ENCODE measurements at places on chromosomes 7 and 10.

DNA sequence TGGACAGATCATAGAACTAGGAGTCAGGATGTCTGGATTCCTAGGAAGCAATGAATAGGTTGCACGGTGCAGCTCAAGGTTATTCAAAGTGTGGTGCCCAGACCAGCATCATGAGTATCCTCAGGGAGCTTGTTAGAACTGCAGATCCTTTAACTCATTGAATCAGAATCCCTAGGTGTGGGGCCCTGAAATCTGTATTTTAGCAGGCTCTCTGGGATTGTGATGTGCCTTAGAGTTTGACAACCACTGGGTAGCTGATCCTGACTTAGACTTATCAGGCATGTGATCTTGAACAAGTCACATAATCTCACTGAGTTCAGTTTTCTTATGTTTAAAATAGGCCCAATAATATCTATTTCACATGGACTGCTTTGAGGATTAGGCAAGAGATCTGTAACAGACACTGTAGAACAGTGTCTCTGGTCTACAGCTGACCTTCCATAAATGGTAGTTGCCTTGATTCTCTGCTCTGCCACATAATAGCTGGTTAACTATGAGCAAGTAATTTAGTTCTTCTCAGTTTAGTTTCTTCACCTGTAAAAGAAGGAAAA lies 46.4 kb upstream of the ATRNL1 start:
- DNase-seq: no peak

DNA sequence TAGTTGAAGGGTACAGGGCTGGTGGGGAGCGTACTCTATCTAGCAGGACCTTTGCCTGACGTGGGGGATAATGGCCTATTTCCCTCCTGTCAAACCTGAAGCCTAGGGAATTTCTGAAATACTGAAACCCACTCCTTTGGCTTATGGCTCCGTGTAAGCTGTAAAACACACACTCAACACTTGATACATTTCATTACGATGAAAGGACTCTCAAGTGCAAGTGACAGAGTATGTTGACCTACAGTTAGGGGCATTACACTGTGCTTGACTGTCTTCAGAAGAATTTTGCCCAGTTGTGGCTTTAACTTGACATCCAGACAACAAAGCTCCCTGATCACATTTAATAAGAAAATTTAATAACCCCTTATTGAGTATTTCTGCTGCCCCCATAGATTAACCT lies 194.3 kb downstream of the BAMBI start:
- DNase-seq: no peak

- DNase-seq: peak; percentile 96
Measured at GRCh38 chr7:33743594-33743993, 161.7 kb upstream of the BMPER start.

DNA sequence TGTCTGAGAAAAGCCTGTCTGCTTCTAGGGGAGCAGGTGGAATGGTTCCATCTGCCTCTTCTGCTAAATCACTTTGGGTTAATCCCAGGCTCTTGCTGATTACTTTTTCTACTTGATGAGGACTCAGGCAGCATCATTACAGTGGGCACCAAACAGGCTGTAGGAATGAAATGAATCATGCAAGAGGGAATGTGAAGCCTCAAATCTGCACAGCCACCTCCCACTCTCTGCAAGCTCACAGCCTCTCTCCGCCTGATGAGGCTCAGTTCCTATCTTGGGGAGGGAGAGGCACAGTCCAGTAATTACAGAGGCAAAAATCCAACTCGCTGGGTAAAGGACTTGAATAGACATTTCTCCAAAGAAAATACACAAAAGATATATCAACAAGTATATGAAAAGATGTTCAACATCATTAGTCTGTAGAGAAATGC lies 34.0 kb downstream of the HSPA12A start:
- no peak for DNase-seq

GRCh38 chr7:76337147-76337546 lies 21.6 kb downstream of the YWHAG start:
- no peak for DNase-seq

DNA sequence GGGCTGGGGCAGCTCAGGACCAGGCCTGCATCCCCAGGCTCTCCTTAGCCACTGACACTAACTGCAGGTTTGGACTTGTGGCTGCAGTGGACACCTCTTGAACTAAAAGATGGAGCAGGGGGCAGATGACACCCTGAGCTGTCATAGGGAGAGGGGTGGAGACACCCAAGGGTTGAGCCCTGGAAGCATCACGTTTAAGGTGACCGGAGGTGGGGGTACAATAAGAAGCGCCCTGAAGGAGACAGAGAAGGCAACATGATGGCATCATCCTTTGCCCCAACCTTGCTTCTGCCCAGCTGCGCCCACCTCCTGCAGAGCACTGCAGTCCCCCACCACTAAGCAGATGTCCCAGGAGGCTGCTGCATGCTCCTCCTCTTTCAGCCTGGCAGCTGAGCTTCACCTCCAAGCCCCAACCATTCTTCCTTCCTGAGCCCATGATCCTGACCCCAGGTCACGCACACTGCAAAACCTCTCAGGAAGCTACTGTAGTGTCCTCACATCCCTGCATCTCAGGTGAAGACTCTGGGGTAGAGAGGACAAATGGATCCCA lies 25.5 kb downstream of the OGDHL start:
- no peak for DNase-seq

DNA sequence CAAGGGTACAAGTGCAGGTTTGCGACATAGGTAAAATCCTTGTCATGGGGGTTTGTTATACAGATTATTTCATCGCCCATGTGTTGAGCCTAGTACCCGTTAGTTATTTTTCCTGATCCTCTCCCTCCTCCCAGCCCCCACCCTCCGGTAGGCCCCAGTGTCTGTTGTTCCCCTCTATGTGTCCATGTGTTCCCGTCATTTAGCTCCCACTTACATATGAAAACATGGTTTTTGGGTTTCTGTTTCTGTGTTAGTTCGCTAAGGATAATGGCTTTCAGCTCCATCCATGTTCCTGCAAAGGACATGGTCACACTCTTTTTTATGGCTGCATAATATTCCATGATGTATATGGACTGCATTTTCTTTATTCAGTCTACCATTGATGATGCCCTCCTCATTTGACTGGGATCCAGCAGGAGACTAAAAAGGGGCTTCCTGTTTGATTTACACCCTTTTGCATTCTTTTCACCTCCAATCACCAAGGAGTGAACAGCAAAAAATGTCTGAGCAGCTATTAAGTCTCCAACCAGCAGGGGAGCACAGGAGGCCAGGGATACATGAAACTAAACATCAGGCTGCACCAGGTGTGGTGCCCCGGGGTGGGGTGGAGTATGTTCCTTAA lies 188.2 kb downstream of the SKIDA1 start:
- DNase-seq: no peak

DNA sequence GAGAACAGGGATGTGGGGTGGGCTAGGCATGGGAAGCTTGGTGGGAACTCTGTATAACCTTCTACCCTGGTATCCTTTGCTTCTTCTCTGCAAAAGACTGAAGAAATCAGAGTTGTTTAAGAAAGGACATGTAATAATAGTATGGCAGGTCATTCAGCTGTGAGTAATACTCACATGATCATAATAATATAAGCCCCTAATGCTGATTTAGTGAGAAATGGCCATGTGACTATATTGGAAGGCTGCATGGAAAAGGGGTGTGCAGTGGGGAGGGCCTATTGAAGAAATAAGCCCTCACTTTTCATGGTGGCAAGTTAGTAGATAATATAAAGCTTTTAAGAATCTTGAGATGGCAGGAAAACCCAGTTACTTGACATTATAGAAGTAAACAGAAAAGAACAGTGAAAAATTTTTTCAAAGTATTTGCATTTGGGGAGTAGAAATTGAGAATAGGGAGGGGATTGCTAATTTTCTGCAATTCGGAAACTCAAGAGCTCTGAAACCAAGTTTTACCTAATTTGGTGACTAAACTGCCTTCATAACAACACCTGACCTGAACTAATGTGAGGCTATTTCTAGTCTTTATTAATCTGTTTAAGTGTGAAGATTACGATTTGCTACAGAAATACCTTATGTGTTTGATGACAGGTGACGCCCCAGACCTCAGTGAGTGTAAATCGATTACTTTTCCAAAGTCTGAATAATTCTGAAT lies 44.4 kb downstream of the ATXN7L1 start:
- no peak for DNase-seq

GRCh38 chr10:49309691-49310411 lies 10.9 kb downstream of the C10orf71 start:
- no peak for DNase-seq

- peak; percentile 46 for DNase-seq
Measured at GRCh38 chr7:140364819-140365218, 33.5 kb downstream of the SLC37A3 start.

DNA sequence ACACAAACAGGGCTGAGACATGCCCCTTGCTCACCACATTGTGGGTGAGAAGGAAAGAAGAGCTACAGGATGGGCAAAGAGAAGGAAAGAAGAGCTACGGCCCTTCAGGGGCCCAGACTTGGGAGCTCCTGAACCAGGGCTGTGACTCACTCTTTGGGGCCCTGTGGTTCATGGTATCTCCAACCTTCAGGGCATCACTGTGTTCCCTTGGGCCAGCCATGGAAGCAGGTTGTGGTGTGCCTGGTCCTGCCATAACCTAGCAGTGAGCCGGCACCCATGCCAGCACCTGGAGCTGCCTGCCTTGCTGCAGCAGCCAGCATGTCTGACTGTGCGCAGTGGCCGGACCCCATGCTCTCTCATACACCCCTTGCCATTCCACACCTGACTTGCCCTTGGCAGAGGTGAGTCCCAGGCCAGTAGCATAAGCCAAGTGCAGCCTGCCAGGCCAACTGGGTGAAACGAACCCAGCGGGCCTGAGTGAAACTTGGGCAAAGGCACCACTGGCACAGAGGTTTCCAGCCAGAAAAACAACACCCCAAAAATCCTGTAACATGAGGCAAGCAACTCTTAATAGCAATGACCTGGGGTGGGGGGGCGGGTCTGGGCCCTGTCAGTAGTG lies 89.0 kb upstream of the CACUL1 start:
- DNase-seq: no peak

GRCh38 chr7:29444267-29444666 lies 119.4 kb upstream of the PRR15 start:
- no peak for DNase-seq

DNA sequence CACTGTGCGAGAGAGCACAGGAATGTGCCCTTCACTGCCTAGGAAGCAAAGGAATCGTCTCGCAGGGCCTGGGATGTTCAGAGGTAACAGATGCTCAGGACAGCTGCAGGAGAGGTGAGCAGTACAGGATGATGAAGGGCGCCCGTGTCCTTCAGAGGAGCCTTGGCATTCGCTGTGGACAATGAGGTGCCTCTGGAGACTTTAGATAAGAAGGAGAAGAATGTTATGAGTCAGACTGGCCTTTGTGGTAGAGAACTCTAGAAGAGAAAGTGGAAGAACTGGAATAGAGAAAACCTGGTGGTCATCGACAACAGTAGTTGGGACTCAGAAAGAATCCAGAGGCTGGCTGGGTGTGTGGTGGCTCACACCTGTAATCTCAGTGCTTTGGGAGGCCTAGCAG lies 64.4 kb upstream of the LEP start:
- DNase-seq: no peak

DNA sequence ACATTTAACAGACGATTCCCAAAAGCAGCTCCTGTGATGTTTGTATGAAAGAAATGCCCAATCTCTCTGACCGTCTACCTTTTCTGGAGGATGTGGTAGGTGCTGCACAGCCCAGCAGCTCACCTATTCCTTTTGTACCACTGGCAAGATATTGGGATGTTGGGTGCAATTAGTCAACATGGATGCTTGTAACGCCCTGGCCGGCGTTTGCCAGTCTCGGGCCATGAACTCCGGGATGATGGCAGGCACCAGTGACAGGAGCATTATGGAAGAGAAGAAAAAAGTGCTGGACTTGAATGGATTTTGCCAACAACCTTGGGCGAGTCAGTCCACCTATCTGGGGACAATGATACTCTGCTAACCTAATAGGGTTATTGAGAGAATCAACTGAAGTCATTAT lies 69.0 kb upstream of the ZNF438 start:
- no peak for DNase-seq

GRCh38 chr7:48101968-48102367 lies 12.9 kb downstream of the UPP1 start:
- no peak for DNase-seq

DNA sequence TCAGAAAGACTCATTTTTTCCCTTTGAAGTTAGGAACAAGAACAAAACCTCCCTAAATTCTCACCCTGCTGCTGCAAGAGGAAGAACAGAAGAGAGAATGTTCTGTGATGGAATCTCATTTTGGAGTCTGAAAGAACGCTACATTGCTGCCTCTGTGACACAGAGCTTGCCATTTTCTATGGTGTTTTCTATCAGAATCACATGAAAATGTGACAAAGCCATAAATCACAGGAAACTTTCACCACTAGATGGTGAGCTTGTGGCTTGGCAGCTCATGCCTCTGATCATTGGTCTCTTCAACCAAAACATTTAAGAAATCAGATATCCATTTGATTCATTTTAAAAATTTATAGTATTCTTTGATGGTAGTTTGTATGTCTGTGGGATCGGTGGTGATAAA lies 82.9 kb downstream of the CADPS2 start:
- peak; percentile 52 for DNase-seq

DNA sequence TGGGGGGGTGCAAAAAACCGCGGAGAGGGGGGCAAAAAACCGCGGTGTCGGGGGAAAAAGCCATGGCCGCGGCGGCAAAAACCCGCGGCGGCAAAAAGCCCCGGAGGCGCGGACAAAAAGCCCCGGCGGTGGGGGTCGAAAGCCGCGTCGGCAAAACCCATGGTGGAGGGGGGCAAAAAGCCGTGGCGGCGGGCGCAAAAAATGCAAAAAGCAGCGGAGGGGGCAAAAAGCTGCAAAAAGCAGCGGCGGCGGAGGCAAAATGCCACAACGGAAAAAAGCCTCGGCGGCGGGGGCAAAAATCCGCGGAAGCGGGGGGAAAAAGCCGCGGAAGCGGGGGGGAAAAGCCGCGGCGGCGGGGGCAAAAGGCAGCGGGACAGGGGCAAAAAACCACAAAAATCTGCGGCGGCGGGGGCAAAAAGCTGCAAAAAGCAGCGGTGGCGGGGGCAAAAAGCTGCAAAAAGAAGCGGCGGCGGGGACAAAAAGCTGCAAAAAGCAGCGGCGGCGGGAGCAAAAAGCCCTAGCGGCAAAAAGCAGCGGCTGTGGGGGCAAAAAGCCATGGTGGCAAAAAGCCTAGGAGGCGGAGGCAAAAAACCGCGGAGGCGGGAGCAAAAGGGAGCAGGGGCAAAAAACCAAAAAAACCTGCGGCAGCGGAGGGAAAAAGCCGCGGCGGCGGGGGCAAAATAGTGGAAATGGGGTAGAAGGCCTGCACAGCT lies 418.9 kb downstream of the ZNF716 start:
- DNase-seq: no peak

- DNase-seq: no peak
Measured at GRCh38 chr10:15718694-15719048, 1.1 kb downstream of the ITGA8 start.

DNA sequence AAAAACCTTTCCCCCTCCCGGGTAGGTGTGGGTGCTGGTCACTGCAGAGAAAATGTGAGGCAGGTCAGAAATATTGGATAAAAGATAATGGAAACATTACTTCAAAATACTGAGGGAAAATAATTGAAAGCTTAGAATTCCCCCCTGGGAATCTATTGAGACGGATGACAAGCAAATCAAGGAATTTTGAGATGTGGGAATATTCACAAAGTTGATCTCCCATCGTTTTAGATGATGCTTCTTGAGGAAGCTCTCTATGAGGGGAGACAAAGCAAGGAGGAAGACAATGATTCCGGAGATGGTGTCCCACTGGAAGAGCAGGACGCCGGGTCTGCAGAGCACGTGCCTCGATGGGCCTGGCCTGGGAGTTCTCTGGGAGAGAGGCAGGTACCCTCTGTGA lies 211.0 kb downstream of the WDR37 start:
- no peak for DNase-seq

Data from MCF 10A (cell line).